T-helper 9 cell (primary cell): ENCODE measurements at places on chromosomes 1 and 21.

- DNase-seq = no peak
Observed at GRCh38 chr1:59375321-59376220, 78.7 kb downstream of the FGGY start.

- DNase-seq = no peak
Observed at GRCh38 chr21:35116777-35117176, 67.7 kb upstream of the RUNX1 start.

DNA sequence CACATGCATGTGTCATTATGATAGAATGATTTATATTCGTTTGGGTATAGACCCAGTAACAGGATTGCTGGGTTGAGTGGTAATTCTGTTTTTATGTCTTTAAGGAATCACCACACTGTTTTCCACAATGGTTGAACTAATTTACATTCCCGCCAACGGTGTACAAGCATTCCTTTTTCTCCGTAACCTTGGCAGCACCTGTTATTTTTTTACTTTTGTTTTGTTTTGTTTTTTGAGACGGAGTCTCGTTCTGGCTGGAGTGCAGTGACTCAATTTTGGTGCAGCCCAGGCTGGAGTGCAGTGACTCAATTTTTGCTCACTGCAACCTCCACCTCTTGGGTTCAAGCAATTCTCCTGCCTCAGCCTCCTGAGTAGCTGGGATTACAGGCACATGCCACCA lies 8.5 kb upstream of the S100B start:
- DNase-seq = no peak

GRCh38 chr21:26148840-26149354 lies 21.7 kb downstream of the APP start:
- no peak for DNase-seq

DNA sequence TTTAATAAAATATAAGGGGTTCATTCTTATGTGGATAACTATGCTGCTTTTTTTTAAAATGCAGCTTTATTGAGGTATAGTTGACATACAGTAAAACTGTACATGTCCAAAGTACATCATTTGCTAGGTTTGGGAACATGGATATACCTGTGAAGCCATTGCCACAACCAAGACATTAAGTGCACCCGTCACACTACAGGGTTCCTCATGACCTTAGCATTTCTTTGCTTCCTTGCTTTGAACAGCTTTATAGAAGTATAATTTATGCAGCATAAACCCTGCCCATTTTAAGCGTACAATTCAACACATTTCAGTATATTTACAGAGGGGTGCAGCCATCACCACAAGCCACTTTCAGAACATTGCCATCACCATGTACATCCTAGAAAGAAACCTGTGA lies 26.3 kb downstream of the FHAD1 start:
- DNase-seq = no peak

- DNase-seq = no peak
Observed at GRCh38 chr1:55650444-55650843, 435.3 kb upstream of the USP24 start.

DNA sequence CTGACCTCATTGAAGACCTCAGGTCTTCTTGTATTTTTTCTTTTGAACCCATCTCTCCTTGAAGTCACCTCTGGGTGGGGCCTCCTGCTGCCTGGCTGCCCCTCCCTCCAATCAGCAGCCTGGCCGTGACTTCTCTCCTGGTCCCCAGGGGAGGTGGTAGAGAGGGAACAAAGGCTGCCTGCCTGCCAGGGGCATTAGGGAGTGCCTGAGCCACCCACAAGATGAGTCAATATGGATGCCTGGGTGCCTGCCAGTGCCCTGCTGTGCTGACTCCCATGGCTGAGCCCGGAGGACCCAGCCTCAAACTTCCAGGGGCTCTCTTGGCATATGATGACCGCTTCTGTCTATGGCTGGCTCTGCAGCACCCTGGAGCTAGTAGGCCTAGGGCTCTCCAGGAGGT lies 5.3 kb upstream of the CDCP2 start:
- DNase-seq = no peak

DNA sequence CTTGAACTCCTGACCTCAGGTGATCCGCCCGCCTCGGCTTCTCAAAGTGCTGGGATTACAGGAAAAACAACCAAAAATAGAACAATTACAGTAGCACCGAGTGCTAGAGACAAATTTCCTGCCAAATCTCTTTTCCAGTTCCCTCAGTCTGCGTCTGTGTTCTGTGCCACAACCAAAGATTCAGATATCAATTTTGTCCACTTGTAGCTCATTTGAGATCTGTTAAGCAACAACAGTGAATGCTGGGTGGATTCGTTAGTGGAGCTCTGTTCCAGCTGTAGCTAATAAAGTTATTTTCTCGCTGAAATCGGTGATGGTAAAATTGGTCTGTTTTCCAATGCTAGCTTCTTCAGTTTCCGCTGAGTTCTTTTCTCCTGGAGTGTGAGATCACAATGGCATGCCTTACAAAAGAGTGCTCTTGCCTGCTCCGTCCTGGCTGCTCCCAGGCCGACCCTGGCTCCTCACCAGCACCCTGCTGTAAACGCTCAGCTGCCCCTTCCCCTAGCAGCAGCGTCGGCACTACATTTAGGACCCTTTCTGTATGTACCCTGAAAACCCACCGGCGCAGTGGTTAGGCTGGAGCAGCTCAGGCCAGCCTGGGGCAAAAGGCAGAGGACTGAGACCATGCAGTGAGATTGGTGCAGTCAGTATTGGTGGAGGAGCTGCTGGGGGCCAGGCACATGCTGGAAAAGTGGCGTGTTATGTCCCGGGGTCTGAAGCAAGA lies 395.4 kb downstream of the KIF26B start:
- no peak for DNase-seq

DNA sequence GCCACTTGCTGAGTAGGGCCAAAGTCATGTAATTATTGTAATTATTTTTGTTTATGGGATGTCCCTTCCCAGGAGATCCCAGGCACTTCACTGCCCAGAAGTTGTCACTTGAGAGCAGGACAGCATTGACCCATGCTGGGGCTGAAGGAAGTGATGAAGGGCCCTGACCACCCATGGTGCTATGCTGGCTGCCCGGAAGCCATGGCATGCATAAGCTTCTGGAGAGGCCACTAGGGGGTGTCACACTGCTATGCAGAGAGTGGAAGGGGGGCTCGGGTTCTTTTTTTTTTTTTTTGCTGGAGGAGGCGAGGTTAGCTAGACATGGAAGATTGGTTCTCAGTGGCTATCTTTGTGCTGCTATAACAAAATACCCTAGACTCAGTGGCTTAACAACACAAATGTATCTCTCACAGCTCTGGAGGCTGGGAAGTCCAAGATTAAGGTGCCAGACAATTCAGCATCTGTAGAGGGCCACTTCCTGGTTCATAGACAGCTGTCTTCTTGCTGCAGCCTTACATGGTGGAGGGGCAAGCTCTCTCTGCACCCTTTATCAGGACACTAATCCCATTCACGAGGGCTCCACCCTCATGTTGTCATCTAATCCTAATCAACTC lies 84.9 kb downstream of the CNIH3 start:
- no peak for DNase-seq

GRCh38 chr1:36658838-36659237 lies 176.1 kb upstream of the CSF3R start:
- no peak for DNase-seq

DNA sequence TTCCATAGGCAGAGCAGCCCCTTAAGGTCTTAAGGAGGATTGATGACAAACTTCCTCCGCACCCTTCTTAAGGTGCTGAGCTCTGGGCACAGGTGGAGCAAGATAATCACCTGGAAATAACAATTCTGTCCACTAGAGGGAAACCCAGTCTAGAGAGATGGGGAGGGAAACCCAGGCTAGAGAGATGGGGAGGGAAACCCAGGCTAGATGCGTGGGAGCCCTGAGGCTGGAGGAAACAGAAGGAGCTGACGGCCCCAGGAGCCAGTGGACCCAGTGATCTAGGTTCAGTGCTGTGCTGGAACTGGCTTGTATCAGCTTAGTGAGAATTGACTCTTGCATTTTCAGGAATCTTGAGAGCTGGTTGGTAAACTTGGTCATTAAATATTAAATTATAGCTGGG lies 17.8 kb upstream of the MYCL start:
- DNase-seq = peak; percentile 8

GRCh38 chr1:200894712-200895442 lies at the start of gene INAVA:
Gene INAVA, plus strand, starts transcription at chr1:200894900. Its CDS starts 3,501 bp downstream, at chr1:200898401.
- DNase-seq = no peak
